ENCODE measurements at places on chromosomes 7 and 10. TPM values are rescaled to one million over a fixed set of nuclear protein-coding genes. Genes with fewer than 3 reads are reported as not detected.

The NYAP1 gene
- polyA plus RNA-seq = 20.8 TPM

The SPDYE2B gene
- polyA plus RNA-seq = not detected

The LIPJ gene
- polyA plus RNA-seq = not detected

The CCL24 gene
- 1.4 TPM for polyA plus RNA-seq

The TCF7L2 gene
- 6.1 TPM for polyA plus RNA-seq

The DNAAF5 gene
- 17.7 TPM for polyA plus RNA-seq

The FRG2B gene
- not detected for polyA plus RNA-seq

The SPDYE16 gene
- not detected for polyA plus RNA-seq

The FGL2 gene
- 0.85 TPM for polyA plus RNA-seq

The KIAA1549 gene
- polyA plus RNA-seq = 31.8 TPM

The BLNK gene
- polyA plus RNA-seq = 1.0 TPM

The GHRHR gene
- 1.6 TPM for polyA plus RNA-seq

The NMT2 gene
- polyA plus RNA-seq = 13.4 TPM

The PAX4 gene
- not detected for polyA plus RNA-seq

The ATOH7 gene
- 1.4 TPM for polyA plus RNA-seq

The POM121 gene
- 59.0 TPM for polyA plus RNA-seq

The TRDMT1 gene
- 3.0 TPM for polyA plus RNA-seq

The CALML3 gene
- polyA plus RNA-seq = 11.9 TPM

The HOXA3 gene
- polyA plus RNA-seq = 2.0 TPM

The GNAT3 gene
- not detected for polyA plus RNA-seq

The PPA1 gene
- 127 TPM for polyA plus RNA-seq

The SEMA3E gene
- 0.31 TPM for polyA plus RNA-seq

The OR6B1 gene
- not detected for polyA plus RNA-seq

The CYP3A5 gene
- not detected for polyA plus RNA-seq

The SLC26A5 gene
- 0.49 TPM for polyA plus RNA-seq

The DPYSL4 gene
- 116 TPM for polyA plus RNA-seq

The PNLIP gene
- not detected for polyA plus RNA-seq

The CDHR3 gene
- 2.1 TPM for polyA plus RNA-seq

The NODAL gene
- 1.3 TPM for polyA plus RNA-seq

The HOGA1 gene
- 1.4 TPM for polyA plus RNA-seq

The FFAR4 gene
- polyA plus RNA-seq = 0.78 TPM

The KCNH2 gene
- 49.2 TPM for polyA plus RNA-seq

The HDAC9 gene
- polyA plus RNA-seq = 18.5 TPM

The NDUFB8 gene
- 433 TPM for polyA plus RNA-seq

The LRRC27 gene
- 16.2 TPM for polyA plus RNA-seq

The SPAG6 gene
- 16.3 TPM for polyA plus RNA-seq

The AKR1C4 gene
- polyA plus RNA-seq = not detected

The AGR3 gene
- polyA plus RNA-seq = 0.78 TPM

The TYW1 gene
- polyA plus RNA-seq = 10.9 TPM

The SLC18A3 gene
- 1.2 TPM for polyA plus RNA-seq

The ASAH2 gene
- 0.31 TPM for polyA plus RNA-seq

The MAGI2 gene
- 14.6 TPM for polyA plus RNA-seq

The SHH gene
- polyA plus RNA-seq = 0.15 TPM

The SVIL gene
- 25.9 TPM for polyA plus RNA-seq

The CYP2E1 gene
- polyA plus RNA-seq = 1.6 TPM

Measured in brain (organoid and tissue), 16 donors.